Heart right ventricle (tissue), 16 donors: ENCODE measurements at places on chromosomes 7 and 10. TPM values are rescaled to one million over a fixed set of nuclear protein-coding genes. Genes with fewer than 3 reads are reported as not detected.

Gene TCTN3
- 11.5 TPM for total RNA-seq

Gene ZNF783
- 4.3 TPM for total RNA-seq

Gene SPOCK2
- total RNA-seq, result 9.7 TPM

Gene KLF14
- total RNA-seq, result 0.49 TPM

Gene LRIT1
- total RNA-seq, result not detected

Gene ACBD5
- 62.7 TPM for total RNA-seq

- peak overlapping the region; percentile 8 for H3K4me3 ChIP-seq
- peaks cover 46% of the 10 kb centered on the region for H3K4me1 ChIP-seq
- H3K27ac ChIP-seq, result peak overlapping the region; percentile 53
- H3K27me3 ChIP-seq, result no peaks in the 10 kb centered on the region
- DNase-seq, result peak; percentile 70
These were observed 46.1 kb upstream of the ZMIZ1 start for GRCh38 chr10:79022565-79023230.

GRCh38 chr7:144817001-144817400 is 18.9 kb downstream of the TPK1 start:
- no peak for DNase-seq
- no peaks in the 10 kb centered on the region for H3K36me3 ChIP-seq
- H3K4me1 ChIP-seq, result peaks cover 19% of the 10 kb centered on the region
- no peak overlapping the region for H3K27ac ChIP-seq

- no peaks in the 10 kb centered on the region for H3K4me1 ChIP-seq
- H3K27ac ChIP-seq, result no peak overlapping the region
- no peaks in the 10 kb centered on the region for H3K36me3 ChIP-seq
- DNase-seq, result no peak
These were observed 27.1 kb downstream of the NMT2 start for GRCh38 chr10:15141136-15142054.

DNA sequence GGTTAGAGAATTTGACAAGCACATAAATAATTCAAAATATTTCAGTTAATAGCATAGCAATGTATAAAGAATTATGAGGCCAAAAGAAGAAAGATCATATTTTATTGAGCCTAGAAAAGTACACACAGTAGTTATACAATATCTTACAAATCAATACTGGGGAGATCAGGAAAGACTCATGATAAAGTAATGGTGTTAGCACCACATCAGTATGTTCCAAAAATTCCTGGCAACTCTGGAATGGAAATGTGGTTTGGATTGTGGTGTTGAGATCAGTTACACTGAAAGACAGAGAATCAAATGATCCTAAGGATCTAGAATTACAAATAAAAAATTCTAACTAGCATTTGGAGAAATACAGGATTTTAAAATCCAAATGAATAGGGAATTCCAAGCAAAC is 420.5 kb upstream of the CNTNAP2 start:
- no peak for DNase-seq
- H3K36me3 ChIP-seq, result no peaks in the 10 kb centered on the region
- no peak overlapping the region for H3K4me3 ChIP-seq
- H3K27ac ChIP-seq, result no peak overlapping the region
- no peaks in the 10 kb centered on the region for H3K4me1 ChIP-seq

DNA sequence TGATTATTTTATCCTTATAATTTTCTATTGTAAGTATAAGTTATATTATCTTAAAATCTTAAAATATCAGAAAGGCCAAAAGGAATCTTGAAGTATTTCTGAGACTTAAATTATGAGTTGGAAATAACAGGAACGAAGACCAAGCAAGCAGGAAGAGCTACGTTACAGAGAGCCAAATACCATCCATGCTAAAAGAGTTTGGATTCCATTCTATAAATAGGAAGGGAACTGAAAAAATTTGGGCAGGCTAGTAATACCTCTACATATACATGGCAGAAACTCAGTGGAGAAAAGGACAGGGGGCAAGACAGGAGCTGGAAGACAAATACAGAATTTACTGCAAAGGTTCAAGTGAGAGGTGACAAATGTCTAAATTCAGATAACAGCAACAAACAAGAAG is 16.7 kb downstream of the ITGB1 start:
- DNase-seq, result no peak
- H3K4me1 ChIP-seq, result peaks cover 90% of the 10 kb centered on the region
- no peak overlapping the region for H3K4me3 ChIP-seq
- no peaks in the 10 kb centered on the region for H3K36me3 ChIP-seq
- peak overlapping the region; percentile 54 for H3K27ac ChIP-seq
- no peaks in the 10 kb centered on the region for H3K27me3 ChIP-seq

DNA sequence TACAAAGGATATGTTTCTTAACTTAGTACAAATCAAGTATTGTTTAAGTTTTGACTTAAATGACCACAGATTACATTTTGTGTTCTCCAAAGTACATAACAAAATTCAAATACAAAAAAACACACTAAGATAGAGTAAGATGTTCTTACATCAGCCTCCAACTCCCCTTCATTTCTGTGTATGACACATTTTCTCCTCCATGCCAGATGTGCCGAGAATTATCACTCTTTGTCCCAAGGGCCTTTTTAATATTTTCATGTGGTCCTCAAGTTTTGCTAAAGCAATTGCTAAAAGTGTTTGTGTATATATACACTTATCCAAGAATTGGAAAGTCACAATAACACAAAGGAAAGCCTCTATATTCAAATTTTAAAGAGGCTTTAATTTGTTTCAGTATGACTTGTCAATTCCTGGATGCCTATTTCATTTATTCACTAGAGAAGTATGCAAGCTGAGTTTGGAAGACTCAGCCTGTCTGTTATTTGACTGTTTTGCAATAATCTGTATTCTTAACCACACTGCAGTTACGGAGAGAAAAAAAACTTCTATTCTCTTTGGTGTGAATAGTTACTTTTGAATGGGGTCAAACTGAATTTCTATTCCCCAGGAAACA is 586.4 kb upstream of the SEMA3D start:
- H3K4me3 ChIP-seq, result no peak overlapping the region
- no peaks in the 10 kb centered on the region for H3K36me3 ChIP-seq
- no peaks in the 10 kb centered on the region for H3K27me3 ChIP-seq
- H3K4me1 ChIP-seq, result no peaks in the 10 kb centered on the region
- no peak for DNase-seq

DNA sequence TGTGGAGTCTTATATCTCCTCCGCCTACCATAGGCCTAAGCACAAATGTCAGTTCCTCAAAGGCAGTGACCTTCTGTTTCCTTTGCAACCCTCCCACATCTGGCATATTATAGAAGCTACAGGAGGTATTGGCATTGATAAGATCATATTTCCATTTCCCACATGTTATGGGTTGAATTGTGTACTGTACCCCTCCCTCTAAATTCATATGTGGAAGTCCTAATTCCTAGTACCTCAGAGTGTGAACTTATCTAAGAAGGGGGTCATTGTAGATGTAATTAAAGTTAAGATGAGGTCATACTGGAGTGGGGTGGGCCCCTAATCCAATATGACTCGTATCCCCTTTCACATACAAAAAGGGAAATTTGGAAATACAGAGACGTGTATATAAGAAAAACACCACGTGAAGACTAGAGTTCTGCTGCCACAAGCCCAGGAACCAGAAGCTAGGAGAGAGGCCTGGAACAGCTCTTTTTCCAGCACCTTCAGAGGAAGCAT is 6.1 kb upstream of the LAMB4 start:
- no peak for DNase-seq
- no peak overlapping the region for H3K4me3 ChIP-seq
- H3K27ac ChIP-seq, result no peak overlapping the region
- H3K36me3 ChIP-seq, result no peaks in the 10 kb centered on the region
- no peaks in the 10 kb centered on the region for H3K27me3 ChIP-seq

- H3K36me3 ChIP-seq, result no peaks in the 10 kb centered on the region
- H3K27ac ChIP-seq, result no peak overlapping the region
- H3K27me3 ChIP-seq, result peaks cover 13% of the 10 kb centered on the region
- no peak for DNase-seq
These were observed 278.8 kb upstream of the PPP2R2D start for GRCh38 chr10:131621784-131622624.

GRCh38 chr7:32074787-32075585 is 4.8 kb upstream of the PDE1C start:
- H3K36me3 ChIP-seq, result no peaks in the 10 kb centered on the region
- no peak for DNase-seq
- peaks cover 10% of the 10 kb centered on the region for H3K27me3 ChIP-seq
- no peak overlapping the region for H3K4me3 ChIP-seq
- peaks cover 7% of the 10 kb centered on the region for H3K4me1 ChIP-seq

- H3K4me3 ChIP-seq, result no peak overlapping the region
- no peak overlapping the region for H3K27ac ChIP-seq
- H3K36me3 ChIP-seq, result no peaks in the 10 kb centered on the region
These were observed 349.8 kb downstream of the PHTF2 start for GRCh38 chr7:78148166-78148894.

DNA sequence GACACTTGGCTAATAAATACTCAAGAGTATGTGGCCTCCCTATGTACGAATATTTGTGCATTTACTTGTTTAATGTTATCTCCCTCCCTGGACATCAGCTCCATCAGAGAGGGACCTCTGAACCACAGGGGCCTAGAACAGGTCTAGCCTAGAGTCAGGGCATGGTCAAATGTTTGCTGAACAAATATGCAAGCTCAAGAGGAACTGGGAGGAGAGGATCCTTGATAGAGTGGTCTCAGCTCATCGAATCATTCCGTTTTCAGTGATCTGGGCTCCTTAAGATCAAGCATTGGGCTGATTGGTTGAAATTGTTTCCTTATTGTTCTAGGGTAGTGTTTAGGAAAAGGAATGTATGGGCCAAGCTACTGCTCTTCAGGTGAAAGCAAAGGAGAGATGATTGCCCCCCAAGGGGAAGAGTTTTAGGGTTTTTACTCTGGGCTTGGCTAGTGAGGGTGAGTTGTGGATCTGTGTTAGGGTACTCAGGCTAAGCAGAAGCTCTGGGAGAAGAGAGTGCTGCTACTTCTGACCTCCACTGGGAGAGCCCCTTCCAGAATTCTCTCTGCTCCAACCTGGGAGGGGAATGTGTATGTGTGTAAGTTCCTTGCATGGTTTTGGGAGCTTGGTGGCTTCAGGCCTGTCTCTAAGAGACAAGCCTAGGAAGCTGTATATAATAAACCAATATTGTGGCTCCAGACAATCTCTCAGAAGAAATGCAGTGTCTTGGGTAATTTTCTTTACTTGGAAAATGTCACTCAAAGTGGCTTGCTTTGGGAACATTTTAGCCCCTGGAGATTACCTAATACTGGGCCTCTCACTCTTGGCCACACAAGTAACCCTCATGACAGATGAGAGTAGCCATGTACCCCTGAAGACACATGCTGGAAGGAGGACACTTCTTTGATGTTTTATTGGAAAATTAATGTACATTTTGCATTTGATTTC is 110.0 kb downstream of the EMX2 start:
- DNase-seq, result no peak
- H3K4me1 ChIP-seq, result no peaks in the 10 kb centered on the region
- H3K36me3 ChIP-seq, result no peaks in the 10 kb centered on the region
- no peak overlapping the region for H3K27ac ChIP-seq
- H3K4me3 ChIP-seq, result no peak overlapping the region

DNA sequence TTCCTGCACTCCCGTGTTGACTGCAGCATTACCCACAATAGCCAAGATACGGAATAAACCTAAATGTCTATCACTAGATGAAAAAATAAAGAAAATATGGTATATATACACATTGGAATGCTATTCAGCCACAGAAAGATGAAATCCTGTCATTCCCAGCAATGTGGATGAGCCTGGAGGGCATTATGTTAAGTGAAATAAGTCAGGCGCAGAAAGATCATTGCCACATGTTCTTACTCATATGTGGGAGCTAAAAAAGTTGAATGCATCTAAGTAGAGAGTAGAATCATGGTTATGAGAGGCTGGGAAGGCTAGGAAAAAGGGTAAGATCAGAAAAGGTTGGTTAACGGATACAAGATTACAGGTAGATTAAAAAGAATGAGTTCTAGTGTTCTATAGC is 219.1 kb upstream of the MKI67 start:
- DNase-seq, result no peak
- no peak overlapping the region for H3K27ac ChIP-seq

GRCh38 chr7:91543646-91544045 is 279.4 kb downstream of the FZD1 start:
- no peaks in the 10 kb centered on the region for H3K27me3 ChIP-seq
- H3K4me3 ChIP-seq, result no peak overlapping the region
- no peak overlapping the region for H3K27ac ChIP-seq
- no peak for DNase-seq
- H3K4me1 ChIP-seq, result no peaks in the 10 kb centered on the region
- no peaks in the 10 kb centered on the region for H3K36me3 ChIP-seq

DNA sequence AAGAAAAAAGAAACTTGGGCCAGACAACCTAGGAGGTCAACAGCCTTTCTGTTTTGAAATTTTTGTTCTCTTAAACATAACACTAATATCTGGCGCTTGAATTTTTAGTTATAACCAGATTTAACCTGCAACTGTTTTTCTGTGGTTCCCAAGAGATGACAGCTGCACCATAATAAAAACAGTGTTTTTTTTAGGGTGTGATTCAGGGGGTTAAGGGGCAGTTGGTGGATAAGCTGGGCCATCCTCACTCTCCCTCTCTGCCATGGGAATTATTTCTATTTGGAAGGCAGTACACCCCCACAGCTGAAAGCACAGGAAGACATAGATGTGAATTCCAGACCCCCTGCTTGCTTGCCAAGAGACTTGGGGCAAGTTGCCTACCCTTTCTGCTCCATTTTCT is 20.1 kb upstream of the TM9SF3 start:
- DNase-seq, result no peak
- no peak overlapping the region for H3K27ac ChIP-seq
- no peak overlapping the region for H3K4me3 ChIP-seq
- H3K4me1 ChIP-seq, result peaks cover 19% of the 10 kb centered on the region
- no peaks in the 10 kb centered on the region for H3K27me3 ChIP-seq
- no peaks in the 10 kb centered on the region for H3K36me3 ChIP-seq

- peaks cover 14% of the 10 kb centered on the region for H3K27me3 ChIP-seq
- H3K4me1 ChIP-seq, result peaks cover 33% of the 10 kb centered on the region
These were observed 567 bp downstream of the KCNH2 start for GRCh38 chr7:150977382-150978125.

GRCh38 chr10:60281792-60282353 is 107.8 kb downstream of the ANK3 start:
- DNase-seq, result no peak
- peak overlapping the region; percentile 56 for H3K27ac ChIP-seq
- no peaks in the 10 kb centered on the region for H3K4me1 ChIP-seq
- no peaks in the 10 kb centered on the region for H3K27me3 ChIP-seq
- H3K36me3 ChIP-seq, result peaks cover 21% of the 10 kb centered on the region

GRCh38 chr10:69715156-69715898 is 85.3 kb downstream of the FAM241B start:
- H3K36me3 ChIP-seq, result no peaks in the 10 kb centered on the region
- H3K4me3 ChIP-seq, result no peak overlapping the region
- no peak overlapping the region for H3K27ac ChIP-seq
- no peaks in the 10 kb centered on the region for H3K27me3 ChIP-seq
- no peaks in the 10 kb centered on the region for H3K4me1 ChIP-seq
- DNase-seq, result no peak

DNA sequence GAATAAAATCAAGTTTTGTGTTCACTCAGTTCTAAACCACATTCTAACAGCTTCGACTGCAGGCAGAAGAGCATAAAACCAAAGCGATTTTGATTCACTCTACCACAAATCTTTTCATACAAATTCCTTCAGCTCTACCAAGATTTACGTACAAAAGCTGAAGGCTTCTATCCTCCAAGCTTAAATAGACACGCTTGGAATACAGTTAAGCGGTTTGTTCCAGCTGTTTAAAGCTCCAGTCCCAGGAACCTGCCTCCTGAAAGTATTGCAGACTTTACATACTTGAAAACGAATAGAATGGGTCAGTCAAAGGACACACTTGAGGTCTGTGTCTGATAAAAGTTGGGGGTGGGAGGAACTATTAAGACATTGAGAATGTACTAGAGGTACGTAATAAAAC is 102.9 kb downstream of the MPP7 start:
- no peak overlapping the region for H3K4me3 ChIP-seq
- peaks cover 8% of the 10 kb centered on the region for H3K4me1 ChIP-seq
- H3K27ac ChIP-seq, result no peak overlapping the region
- no peaks in the 10 kb centered on the region for H3K36me3 ChIP-seq

- H3K27ac ChIP-seq, result no peak overlapping the region
- H3K36me3 ChIP-seq, result no peaks in the 10 kb centered on the region
- no peaks in the 10 kb centered on the region for H3K27me3 ChIP-seq
- DNase-seq, result no peak
These were observed 115.5 kb downstream of the FOXP2 start for GRCh38 chr7:114530057-114530611.
